ENCODE measurements at places on chromosomes 5 and 9. TPM values are rescaled to one million over a fixed set of nuclear protein-coding genes. Genes with fewer than 3 reads are reported as not detected.

Gene SLC25A51
- total RNA-seq: 24.3 TPM

GRCh38 chr5:141384471-141385267, 2.1 kb downstream of the PCDHGA7 start:
- no peaks in the 10 kb centered on the region for H3K36me3 ChIP-seq
- no peaks in the 10 kb centered on the region for H3K27me3 ChIP-seq
- peak; percentile 56 for DNase-seq
- H3K4me1 ChIP-seq: no peaks in the 10 kb centered on the region

- DNase-seq: peak; percentile 83
- H3K27me3 ChIP-seq: no peaks in the 10 kb centered on the region
- H3K4me1 ChIP-seq: no peaks in the 10 kb centered on the region
- H3K4me3 ChIP-seq: no peak overlapping the region
- no peaks in the 10 kb centered on the region for H3K36me3 ChIP-seq
- H3K27ac ChIP-seq: no peak overlapping the region
Measured at GRCh38 chr9:124812441-124812876, 35.5 kb downstream of the OLFML2A start.

DNA sequence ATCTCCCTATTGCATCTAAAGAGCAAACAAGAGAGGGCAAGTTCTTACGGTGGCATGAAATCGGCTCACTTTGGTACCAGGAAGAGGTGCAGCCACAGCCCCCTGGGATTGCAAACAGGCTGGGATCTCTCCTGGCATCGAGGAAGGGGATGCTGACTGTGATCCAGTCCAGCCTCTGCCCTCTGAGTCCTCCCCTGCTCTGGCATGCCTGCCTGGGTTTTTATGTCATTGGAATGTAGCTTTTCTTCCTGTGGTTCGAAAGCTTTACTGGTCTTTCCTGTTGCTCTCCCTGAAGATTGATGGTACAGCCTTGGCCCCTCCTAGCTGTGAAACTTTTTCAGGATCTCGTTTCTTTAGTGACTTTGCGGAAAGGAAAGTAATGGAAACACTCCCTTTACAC, 6.6 kb downstream of the SLC46A2 start:
- DNase-seq: no peak
- no peak overlapping the region for H3K27ac ChIP-seq
- H3K27me3 ChIP-seq: no peaks in the 10 kb centered on the region
- no peak overlapping the region for H3K4me3 ChIP-seq
- no peaks in the 10 kb centered on the region for H3K4me1 ChIP-seq

- H3K27ac ChIP-seq: no peak overlapping the region
- H3K36me3 ChIP-seq: no peaks in the 10 kb centered on the region
- no peaks in the 10 kb centered on the region for H3K4me1 ChIP-seq
Measured at GRCh38 chr5:181211208-181211607, 6.2 kb upstream of the TRIM7 start.

GRCh38 chr9:125968714-125969374, 221.7 kb downstream of the PBX3 start:
- H3K4me3 ChIP-seq: no peak overlapping the region
- no peak for DNase-seq
- H3K4me1 ChIP-seq: no peaks in the 10 kb centered on the region
- H3K27me3 ChIP-seq: no peaks in the 10 kb centered on the region
- H3K36me3 ChIP-seq: no peaks in the 10 kb centered on the region
- H3K27ac ChIP-seq: no peak overlapping the region

GRCh38 chr9:38671748-38672147, 48.2 kb downstream of the FAM240B start:
- DNase-seq: no peak
- no peak overlapping the region for H3K27ac ChIP-seq
- no peaks in the 10 kb centered on the region for H3K36me3 ChIP-seq
- no peak overlapping the region for H3K4me3 ChIP-seq
- H3K27me3 ChIP-seq: no peaks in the 10 kb centered on the region

DNA sequence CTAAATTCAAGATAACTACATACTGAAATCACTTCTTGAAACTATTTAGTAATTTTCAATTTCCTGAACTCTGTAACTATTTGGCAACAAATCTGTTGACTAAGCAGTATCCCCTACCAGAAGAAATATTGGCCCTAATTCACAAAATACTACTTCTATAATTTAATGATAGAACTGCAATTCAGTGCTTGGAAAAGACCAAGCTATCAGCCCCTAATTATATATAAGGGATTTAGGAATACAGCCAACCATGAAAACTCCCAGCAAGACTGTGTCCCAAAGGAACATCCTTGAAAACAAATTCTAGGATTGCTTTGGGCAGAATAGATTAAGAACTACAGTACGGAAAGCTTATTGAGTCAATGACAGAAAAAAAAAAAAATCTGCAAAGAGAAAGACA, 169.2 kb downstream of the RAB3C start:
- no peak overlapping the region for H3K4me3 ChIP-seq
- no peak for DNase-seq

DNA sequence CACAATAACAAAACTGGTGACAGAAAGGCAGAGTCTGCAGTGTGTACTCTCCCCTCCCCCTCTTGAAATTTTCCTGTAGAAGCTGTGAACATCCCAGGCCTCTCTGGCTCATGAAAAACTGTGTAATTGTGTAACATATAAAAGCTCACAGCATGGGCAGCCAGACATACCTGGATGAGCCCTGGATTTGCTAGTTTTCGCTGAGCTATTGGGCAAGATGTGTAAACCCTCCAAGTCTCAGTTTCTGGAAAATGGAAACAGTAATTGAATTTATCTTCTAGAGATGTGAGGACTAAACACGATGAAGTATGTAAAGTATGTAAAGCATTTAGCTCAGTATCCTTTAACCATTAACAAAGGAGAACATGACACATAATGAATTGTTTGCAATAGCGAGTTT, 143.2 kb upstream of the ANKH start:
- H3K4me1 ChIP-seq: no peaks in the 10 kb centered on the region
- no peak for DNase-seq
- no peaks in the 10 kb centered on the region for H3K27me3 ChIP-seq
- H3K36me3 ChIP-seq: no peaks in the 10 kb centered on the region
- H3K27ac ChIP-seq: no peak overlapping the region

Gene PCDHAC1
- 0.15 TPM for total RNA-seq

DNA sequence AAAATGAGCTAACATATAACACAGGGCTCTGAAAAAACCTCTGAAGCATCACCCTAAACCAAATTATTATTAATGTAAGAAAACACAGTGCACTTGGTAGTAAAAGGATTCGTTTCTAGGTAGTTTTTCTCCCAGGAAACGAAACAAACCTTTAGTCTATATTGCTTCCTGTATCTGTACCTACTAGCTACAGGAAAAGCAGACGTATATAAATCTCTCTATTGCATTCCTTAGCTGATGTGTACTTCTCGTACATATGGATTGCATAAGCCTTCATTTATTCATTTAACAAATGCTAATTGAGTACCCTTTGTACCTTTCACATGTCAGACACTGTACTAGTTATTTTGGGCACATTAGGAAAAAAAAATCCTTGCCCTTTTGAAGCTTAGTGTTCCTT, 85.0 kb upstream of the RASA1 start:
- no peak for DNase-seq
- no peaks in the 10 kb centered on the region for H3K4me1 ChIP-seq
- H3K27me3 ChIP-seq: no peaks in the 10 kb centered on the region

DNA sequence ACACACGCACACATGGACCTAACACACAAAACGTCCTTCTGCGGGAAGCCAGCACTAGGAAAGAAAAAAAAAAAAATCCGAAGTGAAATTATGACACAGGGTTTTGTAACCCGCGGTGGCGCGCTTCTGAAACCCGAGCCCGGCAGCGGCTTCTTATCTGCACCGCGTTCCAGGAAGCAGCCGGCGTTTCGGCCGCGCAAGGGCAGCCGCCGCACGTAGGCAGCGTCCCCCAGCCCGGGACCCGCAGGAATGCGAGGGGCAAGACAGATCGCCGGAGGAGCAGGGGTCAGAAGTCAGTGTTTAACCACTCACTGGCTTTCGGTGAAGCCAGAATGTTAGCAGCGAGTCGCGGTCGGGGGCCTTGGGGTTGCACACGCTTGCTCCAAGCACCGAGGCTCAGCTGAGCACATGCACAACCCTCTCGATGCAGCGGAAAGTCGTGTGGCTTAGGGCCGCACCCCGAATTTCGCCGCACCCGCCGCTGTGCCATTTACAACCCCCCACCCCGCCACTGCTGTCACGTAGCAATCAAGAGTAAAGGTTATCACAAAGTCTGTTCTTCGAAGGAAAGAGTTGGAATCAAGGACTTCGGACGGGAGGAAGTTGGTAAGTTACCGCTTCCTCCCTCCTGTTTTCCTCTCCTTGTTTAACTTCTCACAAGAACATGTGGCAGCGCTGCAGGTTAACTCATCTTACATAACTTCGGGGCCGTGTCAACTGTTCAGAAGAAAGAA, 167.9 kb downstream of the AUH start:
- peak overlapping the region; percentile 92 for H3K27ac ChIP-seq
- DNase-seq: peak; percentile 94
- no peaks in the 10 kb centered on the region for H3K27me3 ChIP-seq
- no peaks in the 10 kb centered on the region for H3K4me1 ChIP-seq
- no peak overlapping the region for H3K4me3 ChIP-seq
- H3K36me3 ChIP-seq: no peaks in the 10 kb centered on the region

Gene CCDC192
- not detected for total RNA-seq

- H3K36me3 ChIP-seq: no peaks in the 10 kb centered on the region
- no peak overlapping the region for H3K4me3 ChIP-seq
- no peak for DNase-seq
- H3K27me3 ChIP-seq: no peaks in the 10 kb centered on the region
Measured at GRCh38 chr9:106766616-106767015, 96.3 kb upstream of the ZNF462 start.

DNA sequence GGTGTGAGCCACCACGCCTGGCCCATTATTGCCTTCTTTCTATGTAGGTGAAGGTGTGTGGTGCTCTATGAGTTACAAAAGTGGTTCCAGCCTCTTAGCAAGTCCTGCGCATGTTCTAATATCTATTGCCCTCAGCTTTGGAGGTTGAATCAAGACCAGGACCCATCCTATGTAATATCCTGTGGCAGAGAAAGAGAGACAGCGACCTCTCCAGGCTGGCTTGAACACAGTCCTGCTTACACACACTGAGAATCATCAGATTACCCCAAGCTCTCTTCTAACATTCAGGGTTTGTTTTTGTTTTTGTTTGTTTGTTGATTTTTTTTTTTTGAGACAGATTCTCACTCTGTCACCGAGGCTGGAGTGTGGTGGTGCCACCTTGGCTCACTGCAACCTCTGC, 94.7 kb upstream of the OSMR start:
- H3K27ac ChIP-seq: no peak overlapping the region
- DNase-seq: no peak
- no peaks in the 10 kb centered on the region for H3K36me3 ChIP-seq
- no peaks in the 10 kb centered on the region for H3K27me3 ChIP-seq

All from aorta (tissue), 5 donors.